ENCODE measurements at places on chromosomes 2 and 18.

DNA sequence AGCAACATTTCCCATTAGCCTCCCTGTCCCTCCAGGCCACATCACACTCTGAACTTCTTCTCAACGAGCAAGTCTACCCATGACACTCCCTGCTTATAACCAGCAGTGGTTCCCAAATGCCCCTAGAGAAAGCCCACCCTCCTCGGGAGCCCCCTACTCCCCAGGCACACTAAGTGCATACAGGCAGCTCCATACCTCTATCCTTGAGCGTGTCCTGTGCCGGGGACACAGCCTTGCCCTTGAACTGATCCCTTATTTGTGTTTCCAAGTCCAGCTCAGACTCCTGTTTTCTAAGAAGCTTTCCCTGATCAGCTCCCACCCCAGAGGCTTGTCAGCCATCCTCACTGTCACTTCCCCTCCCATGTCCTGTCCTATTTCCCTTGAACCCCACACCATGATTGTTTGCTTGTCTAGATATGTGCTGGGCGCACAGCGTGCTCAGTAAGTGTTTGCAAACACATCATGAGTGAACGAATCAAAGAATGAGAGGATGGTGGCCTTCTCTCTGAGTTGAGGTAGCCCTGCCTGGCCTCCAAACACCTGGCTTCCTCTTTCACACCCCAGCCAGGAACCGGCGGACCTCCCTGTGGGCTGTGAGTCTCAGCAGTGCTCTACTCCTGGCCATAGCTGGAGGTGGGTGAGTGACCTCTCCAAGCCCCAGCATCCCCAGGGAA lies 2.1 kb downstream of the TEX51 start:
- no peak for DNase-seq

GRCh38 chr2:196041786-196042185 lies 26.9 kb downstream of the DNAH7 start:
- DNase-seq: no peak

DNA sequence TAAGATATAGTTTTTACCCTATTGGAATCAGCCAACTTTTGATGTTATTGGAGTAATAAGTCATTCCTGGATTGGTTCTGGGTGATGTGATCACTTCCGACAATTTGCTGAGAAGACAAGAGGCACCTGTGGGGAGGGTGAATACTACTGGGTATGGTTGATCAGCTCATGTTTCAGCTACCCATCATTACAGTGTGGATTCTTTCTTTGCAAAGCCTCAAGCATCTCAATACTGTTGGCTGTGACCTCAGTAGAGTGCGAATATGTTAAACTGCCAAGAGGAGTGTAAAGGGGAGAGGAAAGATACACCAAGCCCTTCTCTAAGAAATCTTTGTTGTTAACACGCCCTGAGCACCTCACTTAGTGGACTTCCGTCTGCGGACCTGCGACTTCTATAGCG lies 317.7 kb downstream of the TDRD15 start:
- no peak for DNase-seq

- no peak for DNase-seq
These were observed 94.6 kb downstream of the PTGR3 start for GRCh38 chr18:75114231-75114764.

DNA sequence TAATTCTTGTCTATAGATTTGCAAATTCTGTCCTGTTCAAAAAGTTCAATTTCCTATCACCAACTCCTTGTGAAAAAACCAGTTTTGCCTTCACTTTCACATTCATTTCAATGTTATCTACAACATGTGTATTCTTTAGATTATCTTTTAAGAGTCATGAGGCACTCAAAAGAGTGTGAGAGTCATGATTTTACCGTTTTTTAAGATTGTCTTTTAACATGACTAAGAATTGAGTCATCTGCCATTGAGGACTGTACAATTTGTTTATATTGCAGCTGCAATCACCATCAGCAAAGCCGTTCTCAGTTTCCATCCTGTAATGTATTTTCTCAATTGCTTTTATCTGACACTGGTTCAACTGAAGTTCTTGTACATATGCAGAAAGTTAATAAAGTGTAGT lies 275.8 kb downstream of the LNPK start:
- no peak for DNase-seq

GRCh38 chr18:3177902-3178687 lies 41.7 kb downstream of the MYOM1 start:
- DNase-seq: no peak

- DNase-seq: no peak
These were observed 365.3 kb downstream of the ERBB4 start for GRCh38 chr2:212173331-212173730.

DNA sequence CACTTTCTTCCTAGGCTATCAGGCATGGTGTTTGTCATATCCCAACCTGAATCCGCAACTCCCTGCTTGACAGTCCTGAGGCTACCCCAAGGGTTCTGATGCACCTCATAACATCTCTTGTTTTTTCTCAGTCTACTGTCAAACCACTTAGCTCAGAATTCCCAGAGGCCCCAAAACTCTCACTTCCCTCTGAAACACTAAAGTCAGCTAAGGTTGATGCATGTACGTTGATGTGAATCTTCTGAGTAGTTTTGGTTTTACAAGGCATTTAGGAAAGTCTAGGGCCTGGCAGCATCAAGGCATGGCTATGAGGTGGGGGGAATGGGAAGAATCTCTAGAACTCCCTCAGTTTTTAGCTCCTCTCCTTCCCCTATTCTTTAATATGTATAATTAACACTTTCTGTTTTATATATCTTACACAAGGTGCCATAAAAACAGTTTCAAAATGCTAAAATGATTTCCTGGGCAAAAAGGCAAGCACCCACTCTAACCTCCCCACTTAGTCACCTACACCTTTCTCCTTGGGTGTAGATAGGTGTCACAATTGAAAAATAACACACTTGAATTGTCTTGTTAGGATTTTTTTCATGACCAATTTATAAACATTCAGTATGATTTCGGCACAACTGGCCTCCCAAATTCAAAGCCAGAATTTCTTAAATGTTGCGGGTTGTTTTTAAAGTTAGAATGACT lies 71.4 kb upstream of the TANK start:
- no peak for DNase-seq

DNA sequence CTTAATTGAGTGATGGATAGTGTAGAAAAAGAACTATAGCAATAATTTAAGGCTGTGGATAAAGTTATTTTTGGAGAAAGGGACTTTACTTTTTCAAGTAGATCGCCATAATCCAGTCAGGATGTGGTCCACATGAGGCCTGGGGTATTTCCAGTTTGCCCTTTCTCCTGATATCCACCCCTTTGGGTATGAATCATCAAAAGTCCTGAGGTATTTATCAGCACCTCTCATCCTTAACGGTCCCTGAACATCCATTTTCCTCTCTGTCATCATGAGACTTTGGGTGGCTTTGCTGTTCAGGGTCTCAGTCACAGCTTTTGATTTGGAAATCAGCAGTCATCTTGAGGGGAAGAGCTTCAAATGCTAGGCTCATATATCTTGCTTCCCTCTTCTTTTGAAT lies 39.3 kb upstream of the ELAC1 start:
- no peak for DNase-seq

Measured in activated CD4-positive, alpha-beta T cell treated with anti-CD3 and anti-CD28 coated beads for 1 hour (primary cell).